ENCODE measurements at places on chromosomes 16 and 17.

GRCh38 chr16:88809676-88810165 lies 2.0 kb downstream of the APRT start:
- DNase-seq, result no peak

- no peak for DNase-seq
These were observed 9.9 kb downstream of the NXPH3 start for GRCh38 chr17:49585422-49586027.

- DNase-seq, result no peak
These were observed 35.0 kb downstream of the BCL7C start for GRCh38 chr16:30858829-30859423.

GRCh38 chr17:74633326-74633725 lies 9.8 kb upstream of the CD300E start:
- peak; percentile 91 for DNase-seq

DNA sequence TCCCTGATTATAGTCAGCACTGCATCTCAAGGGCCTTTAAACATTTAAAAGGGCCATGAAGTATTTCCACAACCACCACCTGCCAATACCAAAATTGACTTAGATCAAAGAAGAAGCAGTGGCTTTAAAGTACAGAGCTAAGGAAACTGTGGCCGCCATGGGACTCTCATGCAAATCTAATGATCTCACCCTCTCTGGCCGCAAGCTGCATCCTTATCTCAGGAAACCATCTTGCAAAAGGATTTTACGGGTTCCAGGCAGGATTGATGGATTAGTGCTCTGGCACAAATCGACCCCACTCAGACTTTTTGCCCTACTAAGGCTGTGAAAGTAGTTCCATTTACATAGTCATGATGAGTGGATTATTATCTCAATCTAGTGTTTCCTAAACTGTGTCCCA lies 22.6 kb downstream of the CDRT4 start:
- DNase-seq, result no peak

GRCh38 chr17:77358801-77359200 lies 218.0 kb downstream of the SEC14L1 start:
- DNase-seq, result no peak

DNA sequence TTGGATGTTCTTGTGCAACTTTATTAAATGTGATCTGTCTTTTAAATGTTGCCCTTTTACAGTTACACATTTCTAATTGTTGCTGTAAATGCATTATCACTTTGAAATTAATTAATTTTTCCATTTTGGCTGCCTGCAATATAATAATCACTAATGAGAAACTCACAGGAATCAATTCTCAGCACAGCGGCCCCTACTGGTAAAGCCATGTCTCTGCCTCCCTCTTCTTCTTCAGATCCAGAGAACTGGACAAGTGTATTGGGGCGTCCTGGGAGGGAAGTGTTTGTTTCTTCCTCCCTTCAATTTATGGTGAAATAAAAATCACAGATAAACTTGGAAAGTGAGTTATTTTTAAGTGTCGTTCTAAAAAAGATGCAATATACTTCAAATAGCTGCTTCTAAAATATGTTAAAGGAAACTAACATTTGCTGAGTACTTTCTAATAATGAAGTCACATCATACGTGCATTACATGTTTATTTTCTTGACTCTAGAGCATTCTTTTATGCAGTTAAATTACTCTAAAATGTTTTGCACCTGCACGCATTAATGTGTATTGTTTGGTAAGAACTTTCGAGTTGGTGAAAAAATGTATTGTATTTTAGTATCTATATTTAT lies 338.0 kb downstream of the WWOX start:
- no peak for DNase-seq

GRCh38 chr17:30210366-30210765 lies 25.1 kb downstream of the SLC6A4 start:
- DNase-seq, result no peak

DNA sequence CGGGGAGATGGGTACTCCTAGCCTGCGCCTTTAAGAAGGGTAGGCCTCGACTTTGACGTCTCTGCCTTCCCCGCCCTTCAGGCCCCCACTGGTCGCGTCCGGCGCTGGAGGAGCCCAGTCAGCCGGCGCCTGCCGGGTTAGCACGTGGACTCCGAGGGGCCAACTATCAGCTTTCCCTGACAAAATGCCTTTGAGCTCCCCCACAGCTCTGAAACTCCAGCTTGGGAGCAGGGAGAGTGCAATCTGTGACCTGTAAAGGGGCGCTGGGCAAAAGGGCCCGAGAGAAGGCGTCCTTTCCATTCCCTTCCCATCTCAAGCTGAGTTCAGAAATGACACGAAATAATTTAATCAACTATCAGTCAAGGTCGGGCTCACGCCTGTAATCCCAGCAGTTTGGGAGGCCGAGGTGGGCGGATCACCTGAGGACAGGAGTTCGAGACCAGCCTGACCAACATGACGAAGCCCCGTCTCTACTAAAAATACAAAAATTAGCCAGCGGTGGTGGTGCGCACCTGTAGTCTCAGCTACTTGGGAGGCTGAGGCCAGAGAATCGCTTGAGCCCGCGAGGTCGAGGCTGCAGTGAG lies 2.3 kb upstream of the SLC25A39 start:
- DNase-seq, result peak; percentile 89

DNA sequence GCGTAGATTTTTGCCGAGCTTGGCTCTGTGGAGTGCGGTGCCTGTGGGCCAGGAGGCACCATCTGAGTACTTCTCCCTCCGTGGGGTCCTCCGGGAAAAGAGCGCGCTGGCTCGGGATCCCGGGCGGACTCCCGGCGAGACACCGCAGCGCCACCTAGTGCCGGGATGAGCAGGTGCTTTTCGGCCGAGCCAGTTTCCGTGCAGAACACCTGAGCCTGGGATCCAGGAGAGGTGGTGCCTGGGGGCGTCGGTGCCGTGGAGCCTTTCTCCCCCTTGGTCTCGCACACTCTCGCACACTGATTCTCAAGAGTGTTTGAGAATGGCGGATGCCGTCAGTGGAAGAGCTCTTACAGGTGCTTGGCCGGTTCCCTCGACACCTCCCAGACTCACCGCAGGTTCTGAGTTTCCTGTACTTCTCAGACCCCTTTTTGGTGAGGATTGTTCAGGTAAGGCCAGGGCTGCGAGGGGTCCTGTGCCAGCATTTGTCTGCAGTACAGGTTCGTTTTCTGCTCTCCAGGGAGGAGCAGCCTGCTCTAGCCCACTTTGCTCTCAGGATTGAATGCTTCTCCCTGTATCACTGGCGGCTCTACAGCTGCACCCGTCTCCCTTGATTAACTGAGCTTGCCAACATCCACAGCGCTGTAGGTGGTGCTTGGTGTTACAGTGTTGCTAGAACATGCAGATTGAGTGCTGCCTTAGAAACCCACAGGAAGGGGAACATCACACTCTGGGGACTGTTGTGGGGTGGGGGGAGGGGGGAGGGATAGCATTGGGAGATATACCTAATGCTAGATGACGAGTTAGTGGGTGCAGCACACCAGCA lies 23.3 kb downstream of the TBCD start:
- DNase-seq, result no peak

DNA sequence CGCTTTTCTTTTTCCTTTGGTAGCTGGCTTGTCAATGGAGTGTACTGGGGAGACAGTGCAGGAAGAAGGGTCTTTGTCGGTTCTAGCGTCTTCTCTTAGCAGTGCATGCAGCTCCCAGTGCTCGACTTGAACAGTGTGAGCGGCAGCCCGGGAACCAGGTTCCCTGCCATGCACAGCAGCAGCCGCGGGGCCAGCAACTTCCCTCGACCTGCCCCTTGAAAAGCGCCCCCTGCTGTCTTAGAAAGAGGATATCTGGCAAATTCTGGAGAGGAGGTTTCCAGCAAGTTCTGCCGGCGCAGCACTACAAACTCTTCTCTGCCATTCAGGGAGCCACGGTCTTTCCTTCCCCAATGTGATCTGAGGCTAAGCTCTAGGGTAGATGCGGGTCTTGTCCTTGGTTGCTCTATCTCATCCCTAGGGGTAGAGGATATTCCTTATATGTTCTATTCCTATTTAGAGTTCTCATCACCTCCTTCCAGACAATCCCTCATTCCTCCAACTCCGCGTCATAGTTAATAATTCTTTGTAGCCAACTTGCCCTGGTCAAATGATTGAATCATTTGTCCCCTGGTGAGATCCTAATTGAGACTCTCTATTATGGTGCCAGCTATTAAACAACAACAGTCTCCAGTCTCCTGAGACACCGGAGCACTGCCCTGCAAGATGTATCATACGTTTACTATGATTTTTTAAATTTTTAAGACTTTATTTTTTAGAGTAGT lies 451.3 kb downstream of the PMP22 start:
- DNase-seq, result no peak

- DNase-seq, result no peak
These were observed 173.7 kb downstream of the TRIM37 start for GRCh38 chr17:58932956-58933355.

DNA sequence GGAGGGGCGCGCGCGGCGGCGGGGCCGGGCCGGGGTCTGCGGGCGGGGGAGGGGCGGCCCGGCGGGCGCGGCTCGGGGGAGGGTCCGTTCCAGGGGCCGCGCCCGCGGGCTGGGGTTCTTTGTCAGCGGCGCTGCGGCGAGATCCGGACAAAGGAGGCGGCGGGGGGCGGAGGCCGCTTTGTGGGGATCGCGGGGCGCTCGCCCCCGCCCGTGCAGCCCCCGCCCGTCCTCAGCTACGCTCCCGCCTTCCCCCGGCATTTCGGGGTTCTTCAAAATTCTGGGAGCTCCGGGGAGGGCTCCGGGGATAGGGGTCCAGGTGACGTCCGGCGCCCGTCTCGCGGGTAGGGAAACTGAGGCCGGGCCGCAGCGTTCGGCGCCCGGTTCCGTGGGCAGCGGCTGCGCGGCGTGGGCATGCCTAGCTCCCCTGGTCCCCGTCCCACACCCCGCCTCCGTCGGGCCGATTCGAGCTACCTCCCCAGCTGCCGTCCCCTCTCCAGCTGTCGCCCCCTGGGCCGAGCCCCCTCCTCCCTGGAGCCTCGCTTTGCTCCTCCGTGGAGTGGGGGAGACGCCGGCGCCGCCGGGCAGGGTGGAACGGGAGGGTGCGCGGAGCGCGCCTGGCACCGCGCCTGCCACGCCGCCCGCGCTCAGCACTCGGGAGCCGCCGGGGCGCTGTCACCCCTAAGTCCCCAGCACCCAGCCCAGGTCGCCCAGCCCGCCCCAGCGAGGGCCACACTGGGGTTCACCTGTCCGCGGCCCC lies 546 bp downstream of the SNN start:
- DNase-seq, result no peak

- no peak for DNase-seq
These were observed 16.5 kb downstream of the TSPOAP1 start for GRCh38 chr17:58312021-58312630.
